ENCODE measurements at places on chromosomes 16 and 17.

DNA sequence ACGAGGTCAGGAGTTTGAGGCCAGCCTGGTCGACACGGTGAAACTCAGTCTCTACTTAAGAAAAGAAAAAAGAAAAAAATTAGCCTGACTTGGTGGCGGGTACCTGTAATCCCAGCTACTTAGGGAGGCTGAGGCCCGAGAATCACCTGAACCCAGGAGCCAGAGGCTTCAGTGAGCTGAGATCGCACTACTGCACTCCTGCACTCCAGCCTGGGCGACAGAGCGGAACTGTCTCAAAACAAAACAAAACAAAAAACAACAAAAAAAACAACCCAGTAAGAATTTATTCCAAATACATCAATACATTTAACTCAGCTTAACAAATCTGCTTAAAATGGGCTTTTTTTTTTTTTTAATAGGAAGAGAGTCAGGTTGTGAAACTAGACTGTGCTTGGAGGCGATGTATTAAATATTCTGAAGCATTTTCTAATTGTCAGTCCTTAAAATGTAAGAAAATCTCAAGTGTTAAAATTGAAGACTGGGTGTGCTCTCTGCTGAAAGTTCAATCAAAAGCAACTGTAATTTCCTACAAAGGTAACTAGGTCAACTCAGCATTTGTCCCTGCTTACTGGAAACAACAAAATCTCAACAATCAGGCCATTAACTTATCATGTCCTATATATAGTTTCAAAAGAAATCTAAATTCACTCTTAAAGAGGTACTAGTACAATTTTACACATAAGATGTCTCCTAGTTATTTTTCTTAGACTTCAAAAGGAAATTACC, 23.2 kb downstream of the KANSL1 start:
- no peak for DNase-seq

GRCh38 chr16:61579195-61579594, 457.0 kb downstream of the CDH8 start:
- DNase-seq = no peak

DNA sequence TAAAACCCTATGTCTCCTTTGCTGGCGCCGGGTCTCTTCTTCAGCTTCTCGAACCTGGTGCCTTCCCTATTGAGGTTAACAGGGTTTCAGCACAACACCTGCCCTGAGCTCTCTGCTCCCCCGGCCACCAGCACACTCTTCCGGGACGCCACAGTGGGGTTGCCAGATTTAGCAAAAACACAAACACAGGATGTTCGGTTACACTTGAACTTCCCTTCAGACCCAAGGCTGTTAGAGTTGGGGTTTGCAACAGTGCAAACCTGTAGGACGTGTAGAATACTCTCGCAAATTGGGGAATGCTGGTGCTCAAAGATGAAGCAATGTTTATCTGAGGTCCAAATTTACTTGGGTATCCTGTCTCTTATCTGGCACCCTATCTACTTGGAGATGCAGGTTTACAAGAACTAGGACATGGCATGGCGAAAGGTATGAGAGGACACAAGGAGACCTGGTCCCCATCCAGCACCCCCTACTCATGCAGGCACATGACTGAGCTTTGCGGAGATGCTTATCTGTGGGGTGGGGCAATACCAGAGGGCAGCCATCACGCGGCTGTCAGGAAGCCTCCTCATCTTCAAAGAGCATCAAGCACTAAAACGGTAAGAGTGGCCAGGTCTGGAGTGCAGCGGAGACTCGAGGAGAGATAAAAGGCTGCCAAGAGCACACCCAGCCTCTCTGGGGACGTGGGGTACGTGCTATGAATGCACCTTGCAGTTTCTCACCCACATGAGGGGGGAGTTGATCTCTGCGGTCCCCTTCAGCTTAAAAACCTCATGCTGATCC, 52.8 kb downstream of the SDK2 start:
- no peak for DNase-seq

- no peak for DNase-seq
These were observed 20.4 kb upstream of the HOXB13 start for GRCh38 chr17:48748718-48749566.

GRCh38 chr16:8924214-8924613, 39.5 kb downstream of the USP7 start:
- DNase-seq = no peak

DNA sequence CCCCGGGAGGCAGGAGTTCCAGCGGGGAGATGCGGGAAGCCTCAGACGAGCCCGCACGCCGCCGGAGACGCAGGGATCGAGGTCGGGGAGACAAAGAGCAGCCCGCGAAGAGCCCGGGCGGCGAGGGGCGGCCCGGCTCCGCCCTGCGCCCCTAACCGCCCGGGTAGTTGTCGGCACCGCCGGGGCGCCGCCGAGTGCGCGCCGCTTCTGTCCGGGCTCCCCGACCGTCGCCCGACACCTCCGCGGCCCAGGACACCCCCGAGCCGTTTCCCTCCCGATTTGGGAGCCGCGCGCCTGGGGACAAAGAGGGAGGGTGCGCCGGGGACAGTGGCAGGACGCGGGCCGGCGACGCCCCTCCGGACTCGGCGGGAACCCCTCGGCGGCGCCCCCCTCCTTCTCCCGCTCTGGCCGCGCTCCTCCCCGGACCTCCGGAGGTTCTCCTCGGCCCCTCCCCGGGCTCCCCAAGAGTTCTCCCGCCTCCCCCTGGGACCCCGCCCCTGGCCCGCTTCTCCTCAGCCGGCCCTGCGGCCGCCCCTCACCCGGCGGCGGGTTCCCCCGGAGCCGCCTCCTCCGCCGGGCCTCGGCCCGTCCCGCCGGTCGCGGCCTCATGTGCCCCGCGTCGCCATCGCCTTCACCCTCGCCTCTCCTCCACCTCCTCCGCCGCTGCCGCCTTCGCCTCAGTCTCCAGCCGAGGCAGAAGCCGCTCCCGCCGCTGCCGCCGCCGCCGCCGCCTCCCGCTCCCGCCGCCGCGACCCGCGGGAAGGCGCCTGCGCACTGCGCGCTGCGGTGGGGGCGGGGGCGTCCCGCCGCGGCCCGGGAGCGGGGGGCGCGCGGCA, at the start of gene GJC1:
Gene GJC1 (minus strand): TSS at position 765 of the 836 bp plus-strand sequence. CDS start 24,470 bp downstream, outside the sequence.
- peak; percentile 59 for DNase-seq

Data from endothelial cell (in vitro differentiated cells).